Activated CD4-positive, alpha-beta T cell treated with anti-CD3 and anti-CD28 coated beads, Interleukin-2, amount 50 U/mL, for 4 hours (primary cell): ENCODE measurements at places on chromosomes 4 and X.

GRCh38 chrX:14073556-14073955, 43.9 kb upstream of the GEMIN8 start:
- no peak for DNase-seq

DNA sequence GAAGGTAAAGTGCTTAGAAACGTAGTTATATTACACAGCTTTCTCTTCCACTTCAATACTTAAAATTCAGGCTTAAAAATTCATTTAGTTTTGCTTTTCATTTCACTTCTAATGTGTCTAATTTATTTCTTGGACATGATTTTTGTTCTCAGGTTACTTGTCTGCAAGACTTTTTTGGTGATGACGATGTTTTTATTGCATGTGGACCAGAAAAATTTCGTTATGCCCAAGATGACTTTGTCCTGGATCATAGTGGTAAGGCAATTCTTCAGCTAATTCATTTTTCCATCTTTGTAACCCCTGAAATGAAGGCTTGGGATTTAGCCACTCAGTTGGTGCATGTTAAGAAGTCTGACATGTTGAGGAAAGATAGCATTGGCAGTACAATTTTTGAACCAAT, 114.7 kb downstream of the DCLK2 start:
- DNase-seq, result no peak

DNA sequence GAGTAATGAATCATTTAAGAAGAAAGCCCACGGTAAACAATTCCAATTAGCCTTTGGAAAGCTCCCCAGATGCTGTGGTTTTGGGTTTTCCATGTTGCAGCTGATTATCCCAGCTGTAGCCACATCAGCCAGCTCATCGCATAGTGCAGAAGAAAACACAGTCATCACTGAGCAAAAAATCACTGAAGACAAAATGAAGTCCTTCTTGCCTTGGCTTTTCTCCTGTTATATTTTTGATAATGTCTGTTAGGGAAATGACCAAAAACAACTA, 193.0 kb upstream of the C1QTNF7 start:
- DNase-seq, result no peak

GRCh38 chr4:150381036-150381435, 200.9 kb upstream of the MAB21L2 start:
- DNase-seq, result no peak

GRCh38 chrX:40434947-40435346, 145.8 kb upstream of the ATP6AP2 start:
- no peak for DNase-seq

- DNase-seq, result peak; percentile 19
These were observed 32.1 kb downstream of the TMEM131L start for GRCh38 chr4:153497988-153498967.

DNA sequence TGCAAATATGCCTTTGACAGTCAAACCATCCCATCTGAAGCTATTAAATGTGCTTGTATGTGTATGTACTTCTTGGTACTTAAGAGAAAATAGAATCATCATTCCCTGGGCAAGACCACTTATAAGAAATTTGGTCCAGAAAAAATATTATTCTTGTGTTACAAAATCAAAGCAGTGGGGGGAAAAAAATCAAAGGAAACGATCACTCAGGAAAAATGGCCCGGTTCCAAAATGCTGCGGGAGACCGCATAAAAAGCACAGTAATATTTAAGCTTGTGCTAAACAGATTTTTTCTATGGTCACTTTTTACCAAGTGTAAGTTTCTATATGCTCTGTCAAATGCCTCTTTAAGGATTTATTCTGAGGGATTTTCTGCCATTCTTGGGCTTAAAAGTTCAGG, 36.1 kb downstream of the RAI2 start:
- DNase-seq, result no peak

DNA sequence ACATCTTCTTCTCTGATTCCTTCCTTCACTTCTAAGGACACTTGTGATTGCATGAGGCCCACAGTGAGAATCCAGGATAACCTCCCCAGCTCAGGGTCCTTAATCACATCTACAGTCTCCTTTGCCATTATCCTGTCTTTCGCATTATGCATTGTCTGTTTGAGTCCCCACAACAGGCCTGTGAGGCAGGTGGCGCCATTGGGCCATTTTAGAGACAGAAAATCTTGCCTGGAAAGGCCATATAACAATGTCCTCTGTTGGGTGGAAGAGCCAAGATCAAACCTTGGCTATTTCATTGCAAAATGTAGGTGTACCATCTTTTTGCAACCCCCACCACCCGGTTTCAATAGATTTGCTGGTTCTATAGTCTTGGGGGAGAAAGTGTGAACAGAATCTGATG, 11.8 kb upstream of the DCUN1D4 start:
- peak; percentile 61 for DNase-seq

DNA sequence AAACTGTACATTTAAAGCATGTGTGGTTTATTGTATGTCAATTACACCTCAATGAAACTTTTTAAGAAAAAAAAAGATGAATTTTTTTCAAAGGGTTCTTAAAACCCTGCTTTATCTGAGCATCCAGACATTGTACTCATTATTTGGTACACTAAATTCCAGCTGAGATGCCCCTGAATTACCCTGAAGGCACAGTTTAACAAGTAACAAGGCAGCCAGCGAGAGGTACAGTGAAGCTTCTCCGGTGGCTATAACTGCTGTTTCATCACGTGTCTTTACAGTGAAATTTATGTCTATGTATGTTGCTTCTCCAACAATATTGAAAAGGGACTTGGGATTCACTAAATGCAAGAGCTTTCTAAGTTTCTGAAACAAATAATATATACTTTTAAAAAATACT, 15.8 kb downstream of the SLC7A11 start:
- no peak for DNase-seq

DNA sequence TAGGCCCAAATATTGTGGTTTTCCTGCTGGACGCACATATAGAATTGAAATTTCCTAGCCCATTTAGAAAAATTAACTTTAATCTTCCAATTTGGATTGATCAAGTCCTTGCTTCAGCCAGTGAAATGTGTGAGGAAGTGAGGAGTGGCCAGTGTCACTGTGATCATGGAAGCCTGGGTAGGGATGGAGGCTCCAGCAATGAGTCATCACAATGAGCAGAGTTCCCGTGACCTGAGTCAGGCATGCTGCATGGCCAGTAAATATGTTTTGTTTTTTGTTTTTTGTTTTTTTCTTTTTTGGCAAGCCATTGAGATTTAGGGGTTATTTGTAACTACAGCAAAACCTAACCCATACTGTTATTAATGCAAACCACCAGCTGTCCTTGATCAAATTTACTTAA, 52.1 kb downstream of the IDS start:
- no peak for DNase-seq

GRCh38 chrX:143781103-143781502, 60.6 kb upstream of the SPANXN2 start:
- DNase-seq, result no peak

GRCh38 chr4:94516999-94517398, 65.3 kb downstream of the PDLIM5 start:
- DNase-seq, result no peak

- DNase-seq, result no peak
These were observed 49.5 kb upstream of the ATP6AP2 start for GRCh38 chrX:40531056-40531826.

DNA sequence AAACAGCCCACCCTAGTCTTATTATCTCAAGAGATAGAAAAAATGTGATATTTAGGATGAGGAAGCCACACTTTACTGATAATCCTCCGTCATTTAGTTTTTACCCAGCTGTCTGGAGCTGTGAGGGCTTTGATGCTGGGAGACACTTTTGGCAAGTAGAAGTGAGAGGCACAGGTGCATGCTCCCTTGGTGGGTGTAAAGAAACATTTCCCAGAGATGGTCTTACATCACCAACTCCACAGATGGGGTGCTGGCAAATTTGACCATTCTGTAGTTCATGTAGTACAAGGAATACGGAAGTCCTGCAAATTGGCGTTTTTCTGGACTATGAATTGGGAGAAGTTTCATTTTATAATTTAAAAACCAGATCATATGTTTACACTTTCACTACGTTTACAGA, 28.5 kb downstream of the TRIM61 start:
- DNase-seq, result no peak

- no peak for DNase-seq
These were observed 10.9 kb upstream of the BBS7 start for GRCh38 chr4:121881158-121881557.

DNA sequence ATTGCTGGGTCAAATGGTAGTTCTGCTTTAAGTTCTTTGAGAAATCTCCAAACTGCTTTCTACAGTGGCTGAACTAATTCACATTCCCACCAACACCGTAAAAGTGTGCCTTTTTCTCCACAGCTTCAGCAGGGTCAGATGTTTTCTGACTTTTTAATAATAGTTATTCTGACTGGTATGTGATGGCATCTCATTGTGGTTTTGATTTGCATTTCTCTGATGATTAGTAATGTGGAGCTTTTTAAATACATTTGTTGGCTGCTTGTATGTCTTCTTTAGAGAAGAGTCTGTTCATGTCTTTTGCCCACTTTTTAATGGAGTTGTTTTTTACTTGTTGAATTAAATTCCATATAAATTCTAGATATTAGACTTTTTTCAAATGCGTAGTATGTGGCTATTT, 257.5 kb upstream of the ANKRD50 start:
- no peak for DNase-seq
